ENCODE measurements at places on chromosomes 5 and 9. TPM values are rescaled to one million over a fixed set of nuclear protein-coding genes. Genes with fewer than 3 reads are reported as not detected.

GRCh38 chr5:139839918-139840317 lies 44.3 kb downstream of the PSD2 start:
- no peak for DNase-seq
- H3K27ac ChIP-seq = no peak overlapping the region
- no peaks in the 10 kb centered on the region for H3K36me3 ChIP-seq
- H3K4me1 ChIP-seq = no peaks in the 10 kb centered on the region

- no peak overlapping the region for H3K27ac ChIP-seq
- no peaks in the 10 kb centered on the region for H3K27me3 ChIP-seq
- no peak for DNase-seq
- peaks cover under 1% of the 10 kb centered on the region for H3K4me1 ChIP-seq
- no peak overlapping the region for H3K4me3 ChIP-seq
Observed at GRCh38 chr5:77898385-77898784, 122.2 kb upstream of the TBCA start.

Gene CYLC2
- total RNA-seq = not detected

Gene ADAMTS6
- total RNA-seq = 43.4 TPM

GRCh38 chr5:21680196-21680595 lies 1172.9 kb downstream of the CDH12 start:
- H3K4me1 ChIP-seq = peaks cover 31% of the 10 kb centered on the region
- H3K36me3 ChIP-seq = no peaks in the 10 kb centered on the region
- H3K27ac ChIP-seq = no peak overlapping the region

- no peak overlapping the region for H3K4me3 ChIP-seq
- no peaks in the 10 kb centered on the region for H3K27me3 ChIP-seq
- H3K36me3 ChIP-seq = peaks cover 7% of the 10 kb centered on the region
Observed at GRCh38 chr9:81669041-81669651, 20.2 kb downstream of the TLE1 start.

- no peak for DNase-seq
- H3K4me1 ChIP-seq = no peaks in the 10 kb centered on the region
- no peaks in the 10 kb centered on the region for H3K27me3 ChIP-seq
Observed at GRCh38 chr5:34639852-34640626, 16.1 kb upstream of the RAI14 start.

Gene PHF24
- not detected for total RNA-seq

GRCh38 chr5:172858990-172859811 lies 25.1 kb downstream of the ERGIC1 start:
- no peak overlapping the region for H3K4me3 ChIP-seq
- H3K27me3 ChIP-seq = no peaks in the 10 kb centered on the region
- H3K4me1 ChIP-seq = peaks cover 68% of the 10 kb centered on the region
- H3K27ac ChIP-seq = peak overlapping the region; percentile 90
- no peaks in the 10 kb centered on the region for H3K36me3 ChIP-seq

DNA sequence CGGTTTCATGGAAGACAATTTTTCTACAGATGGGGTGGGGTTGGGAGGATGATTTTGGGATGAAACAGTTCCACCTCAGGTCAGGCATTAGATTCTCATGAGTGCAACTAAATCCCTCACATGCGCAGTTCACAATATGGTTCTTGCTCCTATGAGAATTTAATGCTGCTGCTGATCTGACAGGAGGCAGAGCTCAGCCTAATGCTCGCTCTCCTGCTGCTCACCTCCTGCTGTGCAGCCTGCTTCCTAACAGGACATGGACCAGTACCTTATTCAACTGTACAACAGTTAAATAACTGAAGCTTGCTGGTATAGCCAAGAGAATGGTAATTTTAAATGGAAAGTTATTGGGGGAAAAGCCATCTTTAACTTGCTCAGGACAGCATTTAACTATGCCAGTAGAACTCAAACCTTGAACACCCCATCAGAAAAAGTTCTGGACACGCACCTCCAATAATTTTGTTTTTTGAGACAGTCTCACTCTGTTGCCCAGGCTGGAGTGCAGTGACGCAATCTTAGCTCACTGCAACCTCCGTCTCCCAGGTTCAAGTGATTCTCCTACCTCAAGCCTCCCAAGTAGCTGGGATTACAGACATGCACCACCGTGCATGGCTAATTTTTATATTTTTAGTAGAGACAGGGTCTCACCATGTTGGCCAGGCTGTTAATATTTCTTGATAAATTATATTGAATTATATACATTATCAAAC lies 27.7 kb downstream of the HMGCR start:
- no peaks in the 10 kb centered on the region for H3K27me3 ChIP-seq
- H3K4me1 ChIP-seq = peaks cover 12% of the 10 kb centered on the region
- no peak overlapping the region for H3K27ac ChIP-seq
- peaks cover 11% of the 10 kb centered on the region for H3K36me3 ChIP-seq
- H3K4me3 ChIP-seq = no peak overlapping the region

DNA sequence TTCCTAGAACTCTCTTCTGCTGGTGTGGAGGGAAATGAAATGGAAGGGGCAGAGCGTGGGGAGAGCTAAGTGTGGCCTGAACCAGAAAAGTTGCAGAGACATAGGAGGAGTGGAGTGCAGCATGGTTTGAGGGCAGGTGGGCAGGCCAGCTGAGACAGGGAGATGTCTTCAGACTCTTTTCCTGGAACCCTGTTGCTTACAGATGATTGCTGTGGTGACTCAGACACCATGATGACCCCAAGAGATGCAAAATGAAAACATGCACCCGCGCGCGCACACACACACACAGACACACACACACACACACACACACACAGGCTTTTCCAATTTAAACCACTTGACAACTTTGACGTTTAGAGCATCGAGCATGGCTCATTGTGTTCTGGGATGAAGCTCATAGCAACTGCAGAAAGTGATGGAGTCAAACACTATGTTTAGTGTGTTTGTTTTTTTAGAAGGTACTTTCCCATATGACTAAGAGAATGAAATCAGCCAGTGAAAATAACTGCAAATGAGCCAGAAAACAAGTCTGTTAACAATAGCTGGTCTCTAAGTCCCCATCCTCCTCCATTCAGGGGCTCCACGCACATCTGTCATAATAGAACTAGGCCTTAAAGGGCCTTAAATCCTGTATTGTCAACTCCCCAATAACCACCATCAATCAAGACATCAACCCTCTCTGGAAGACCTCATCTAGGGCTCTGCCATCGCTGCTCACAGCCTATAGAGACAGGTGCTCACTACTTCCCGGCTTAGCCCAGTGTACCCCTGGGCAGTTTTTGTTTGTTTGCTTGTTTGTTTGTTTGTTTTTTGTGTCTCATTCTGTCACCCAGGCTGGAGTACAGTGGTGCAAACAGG lies 9.6 kb downstream of the TMOD1 start:
- H3K36me3 ChIP-seq = no peaks in the 10 kb centered on the region
- peak; percentile 94 for DNase-seq
- H3K4me1 ChIP-seq = peaks cover 13% of the 10 kb centered on the region
- H3K27me3 ChIP-seq = peaks cover 13% of the 10 kb centered on the region
- no peak overlapping the region for H3K4me3 ChIP-seq

DNA sequence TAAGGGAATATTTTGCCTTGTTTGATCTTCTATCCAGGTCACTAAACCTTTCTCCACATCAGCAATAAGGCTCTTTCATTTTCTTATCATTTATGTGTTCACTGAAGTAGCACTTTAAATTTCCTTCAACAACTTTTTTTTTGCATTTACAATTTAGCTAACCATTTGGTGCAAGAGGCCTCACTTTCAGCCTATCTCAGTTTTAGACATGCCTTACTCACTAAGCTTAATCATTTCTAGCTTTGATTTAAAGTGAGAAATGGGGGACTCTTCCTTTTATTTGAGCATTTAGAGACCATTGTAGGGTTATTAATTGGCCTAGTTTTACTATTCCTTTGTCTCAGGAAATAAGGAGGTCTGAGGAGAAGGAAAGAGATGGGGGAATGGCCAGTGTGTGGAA lies 250.5 kb downstream of the AUH start:
- no peaks in the 10 kb centered on the region for H3K4me1 ChIP-seq
- peaks cover 5% of the 10 kb centered on the region for H3K27me3 ChIP-seq
- no peaks in the 10 kb centered on the region for H3K36me3 ChIP-seq
- no peak overlapping the region for H3K27ac ChIP-seq

Gene FEM1C
- total RNA-seq = 16.0 TPM

DNA sequence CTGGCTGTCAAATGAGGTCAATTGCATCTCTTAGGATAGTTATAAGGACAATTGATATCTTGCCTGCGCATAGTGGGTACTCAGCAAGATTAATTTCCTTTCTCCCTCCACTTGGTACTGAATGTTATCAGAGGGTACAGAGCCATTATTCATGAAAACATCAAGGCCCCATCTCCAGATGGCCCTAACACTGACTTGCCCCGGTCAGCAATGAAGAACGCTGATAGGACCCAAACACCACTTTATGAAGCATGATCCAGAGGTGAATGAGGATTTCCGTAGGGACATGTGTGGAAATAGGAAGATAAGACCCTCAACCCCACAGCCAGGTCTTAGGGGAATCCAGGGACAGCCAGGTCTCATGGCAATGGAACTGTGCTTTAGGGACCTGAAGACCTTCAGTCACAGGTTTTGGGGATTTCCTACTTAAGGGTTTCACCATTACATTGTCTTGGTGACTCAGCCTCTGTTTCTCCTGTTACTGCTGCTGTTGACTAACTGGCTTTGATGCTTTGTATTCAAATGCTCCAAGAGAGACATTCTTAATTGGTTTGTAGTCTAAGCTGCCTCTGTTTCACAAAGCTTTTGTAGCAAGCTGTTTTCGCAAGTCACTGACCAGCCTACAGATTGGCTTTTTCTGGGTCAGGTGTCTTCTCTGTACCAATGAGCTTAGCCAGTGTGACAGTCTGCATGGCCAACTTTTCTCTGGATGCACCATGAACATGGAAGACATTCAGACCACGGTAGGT lies 35.3 kb upstream of the IQGAP2 start:
- no peaks in the 10 kb centered on the region for H3K4me1 ChIP-seq
- H3K4me3 ChIP-seq = no peak overlapping the region
- H3K27ac ChIP-seq = no peak overlapping the region
- no peaks in the 10 kb centered on the region for H3K36me3 ChIP-seq
- DNase-seq = no peak

DNA sequence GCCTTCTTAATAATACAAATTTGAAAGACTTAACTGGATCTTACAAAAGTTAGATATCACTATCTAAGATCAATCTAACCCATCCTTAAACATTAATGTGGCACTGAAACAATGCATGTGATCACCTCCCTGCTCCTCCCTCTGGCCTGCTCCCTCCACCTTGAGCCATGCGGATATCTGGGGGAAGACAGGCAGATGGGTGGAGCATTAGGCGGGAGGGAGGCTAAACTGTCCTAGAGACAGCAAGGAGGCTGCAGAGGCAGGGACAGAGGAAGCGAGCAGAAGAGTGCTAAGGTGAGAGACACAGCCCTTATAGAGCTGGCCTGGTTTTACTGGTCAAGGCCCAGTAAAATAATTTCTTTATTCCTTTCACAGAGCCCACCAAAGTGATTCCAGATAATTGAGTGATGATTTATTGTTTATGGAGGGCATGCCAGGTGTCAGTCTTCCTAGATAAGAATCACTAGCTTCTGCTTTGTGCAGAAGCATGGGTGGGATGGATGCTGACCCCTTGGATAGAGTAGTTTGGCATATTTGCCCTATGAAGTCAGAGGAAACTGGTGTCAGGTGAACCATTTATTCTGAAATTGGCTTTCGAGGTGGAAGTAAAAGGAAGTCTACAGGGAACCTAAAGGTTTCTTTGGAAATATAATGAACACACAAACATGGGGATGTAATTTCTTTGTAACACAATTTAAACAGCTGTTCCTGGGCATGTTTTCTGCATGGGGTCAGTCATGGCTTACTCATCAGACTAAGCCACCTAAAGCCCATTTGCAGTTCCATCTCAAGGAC lies 188.3 kb downstream of the GNAQ start:
- no peak overlapping the region for H3K4me3 ChIP-seq
- no peak for DNase-seq
- H3K27me3 ChIP-seq = no peaks in the 10 kb centered on the region

- no peak overlapping the region for H3K4me3 ChIP-seq
- no peaks in the 10 kb centered on the region for H3K36me3 ChIP-seq
- peaks cover 33% of the 10 kb centered on the region for H3K4me1 ChIP-seq
- H3K27me3 ChIP-seq = no peaks in the 10 kb centered on the region
Observed at GRCh38 chr5:14211818-14212803, 69.0 kb downstream of the TRIO start.

Gene TBC1D13
- total RNA-seq = 35.1 TPM

Gene SLC34A3
- not detected for total RNA-seq

GRCh38 chr9:106479679-106480078 lies 383.3 kb upstream of the ZNF462 start:
- H3K36me3 ChIP-seq = no peaks in the 10 kb centered on the region
- no peak overlapping the region for H3K27ac ChIP-seq
- H3K27me3 ChIP-seq = no peaks in the 10 kb centered on the region
- H3K4me3 ChIP-seq = no peak overlapping the region
- H3K4me1 ChIP-seq = no peaks in the 10 kb centered on the region

Gene BARHL1
- not detected for total RNA-seq

Gene PCDHA1
- not detected for total RNA-seq

DNA sequence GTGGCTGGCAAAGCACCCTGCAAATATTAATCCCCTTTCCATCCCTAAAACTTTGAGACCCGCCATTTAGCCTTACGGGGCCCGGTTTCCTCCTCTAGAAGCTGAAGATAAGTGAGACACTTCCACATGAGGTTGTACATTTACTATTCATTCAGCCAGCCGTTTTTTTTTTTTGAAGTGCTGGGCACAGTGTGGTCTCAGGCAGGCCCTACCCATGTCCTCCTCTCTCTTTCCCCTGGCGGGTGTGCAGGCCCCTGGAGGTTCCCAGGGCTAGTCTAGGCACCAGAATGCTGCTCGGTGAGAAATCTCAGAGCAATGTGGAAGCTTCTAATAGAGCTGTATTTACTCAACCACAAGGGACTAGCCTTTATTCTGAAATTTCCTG lies 107.4 kb upstream of the LARP1 start:
- H3K27ac ChIP-seq = no peak overlapping the region
- H3K4me1 ChIP-seq = peaks cover 6% of the 10 kb centered on the region
- DNase-seq = no peak

GRCh38 chr5:175894793-175895192 lies 23.4 kb downstream of the CPLX2 start:
- DNase-seq = no peak
- no peak overlapping the region for H3K4me3 ChIP-seq
- no peaks in the 10 kb centered on the region for H3K4me1 ChIP-seq

DNA sequence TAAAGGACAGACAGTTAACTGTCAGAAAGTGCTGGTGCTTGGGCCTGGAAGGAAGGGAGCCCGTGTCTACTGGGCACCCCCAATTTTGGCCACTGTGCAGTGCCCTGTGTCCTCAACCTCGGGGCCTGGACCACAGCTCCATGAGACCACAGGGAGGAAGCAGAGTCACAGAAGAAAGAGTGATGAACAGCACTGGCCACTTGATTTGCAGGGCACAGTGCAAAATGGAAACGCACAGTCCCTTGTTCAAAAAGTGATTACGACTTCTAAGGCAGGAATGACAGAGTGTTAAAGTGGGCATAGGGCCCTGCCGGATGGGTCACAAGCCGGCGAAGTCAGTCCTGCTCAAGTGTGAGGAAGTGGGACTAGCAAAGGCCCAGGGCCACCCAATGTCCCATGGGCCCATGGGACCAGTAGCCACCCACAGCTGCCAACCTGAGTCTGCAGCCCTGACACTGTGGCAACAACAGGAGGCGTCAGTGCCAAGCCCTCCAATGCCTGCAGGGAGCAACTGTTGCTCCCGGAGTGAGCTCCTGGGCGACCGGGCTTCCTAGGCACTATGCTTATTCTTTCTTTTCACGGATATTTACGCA lies 85.4 kb downstream of the ADAMTS2 start:
- no peak overlapping the region for H3K4me3 ChIP-seq
- H3K27ac ChIP-seq = no peak overlapping the region
- H3K4me1 ChIP-seq = no peaks in the 10 kb centered on the region
- no peak for DNase-seq

Gene WDR31
- total RNA-seq = 0.62 TPM

Gene CCDC187
- not detected for total RNA-seq

Gene BAAT
- total RNA-seq = not detected
